T-helper 17 cell (primary cell): ENCODE measurements at places on chromosomes 11 and 22. TPM values are rescaled to one million over a fixed set of nuclear protein-coding genes. Genes with fewer than 3 reads are reported as not detected.

GRCh38 chr11:34439610-34440198 is 970 bp downstream of the CAT start:
- DNase-seq = no peak
- peaks cover 35% of the 10 kb centered on the region for H3K4me1 ChIP-seq
- peaks cover 2% of the 10 kb centered on the region for H3K36me3 ChIP-seq
- peak overlapping the region; percentile 97 for H3K4me3 ChIP-seq
- H3K27ac ChIP-seq = peak overlapping the region; percentile 96

GRCh38 chr11:45285930-45286632 is at the start of gene SYT13:
SYT13 (minus strand) TSS chr11:45286341; CDS start chr11:45286207, 134 bp downstream.
- no peak within 1 kb of the TSS for H3K27ac ChIP-seq
- H3K36me3 ChIP-seq = peaks cover 3% of the 10 kb centered on the region
- H3K4me3 ChIP-seq = peak within 1 kb of the TSS; percentile 19
- peaks cover 83% of the 10 kb centered on the region for H3K27me3 ChIP-seq

DNA sequence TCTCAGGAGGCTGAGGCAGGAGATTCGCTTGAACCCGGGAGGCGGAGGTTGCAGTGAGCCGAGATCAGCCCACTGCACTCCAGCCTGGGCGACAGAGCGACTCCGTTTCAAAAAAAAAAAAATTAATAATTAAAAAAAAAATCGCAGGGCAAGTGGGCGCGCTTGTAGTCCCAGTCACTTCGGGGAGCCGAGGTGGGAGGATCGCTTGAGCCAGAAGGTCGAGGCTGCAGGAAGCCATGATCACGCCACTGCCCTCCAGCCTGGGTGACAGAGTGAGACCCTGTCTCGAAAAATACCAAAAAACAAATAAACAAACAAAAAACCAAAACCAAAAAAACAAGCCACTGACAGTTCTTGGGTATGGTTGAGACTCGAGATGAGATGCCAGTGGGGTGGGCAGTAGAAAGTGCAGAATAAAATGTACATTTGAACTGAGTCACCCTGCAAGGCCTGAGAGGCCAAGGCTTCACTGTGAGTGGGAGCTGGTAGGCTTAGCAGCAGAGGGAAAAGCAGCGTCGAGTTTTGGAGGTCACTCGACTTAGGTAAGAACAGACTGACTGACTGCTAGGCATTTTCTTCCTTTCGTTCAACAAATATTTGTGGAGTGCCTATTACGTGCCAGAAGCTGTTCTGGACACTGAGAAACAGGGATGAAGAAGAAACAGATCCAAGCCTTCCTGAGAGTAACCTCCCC is 635 bp upstream of the LDHA start:
- no peak for DNase-seq
- peaks cover 28% of the 10 kb centered on the region for H3K4me1 ChIP-seq
- H3K27me3 ChIP-seq = no peaks in the 10 kb centered on the region

DNA sequence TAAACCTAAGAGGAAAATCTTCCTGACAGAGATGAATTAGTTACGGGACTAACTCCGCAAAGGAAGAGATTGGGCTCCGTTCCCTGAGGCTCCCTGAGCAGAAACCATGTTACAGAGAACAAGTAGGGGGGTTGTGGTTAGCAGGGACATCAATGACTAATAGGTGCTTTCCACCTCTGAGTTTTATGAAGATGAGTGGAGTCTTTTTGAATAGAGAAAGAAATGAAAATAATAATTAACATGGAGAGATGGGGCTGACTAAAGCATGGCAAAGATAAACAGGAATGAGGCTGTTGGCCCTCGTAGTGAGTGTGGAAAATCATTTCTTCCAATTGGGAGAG is 47.5 kb upstream of the PICALM start:
- H3K4me3 ChIP-seq = peak overlapping the region; percentile 5
- peak; percentile 10 for DNase-seq

DNA sequence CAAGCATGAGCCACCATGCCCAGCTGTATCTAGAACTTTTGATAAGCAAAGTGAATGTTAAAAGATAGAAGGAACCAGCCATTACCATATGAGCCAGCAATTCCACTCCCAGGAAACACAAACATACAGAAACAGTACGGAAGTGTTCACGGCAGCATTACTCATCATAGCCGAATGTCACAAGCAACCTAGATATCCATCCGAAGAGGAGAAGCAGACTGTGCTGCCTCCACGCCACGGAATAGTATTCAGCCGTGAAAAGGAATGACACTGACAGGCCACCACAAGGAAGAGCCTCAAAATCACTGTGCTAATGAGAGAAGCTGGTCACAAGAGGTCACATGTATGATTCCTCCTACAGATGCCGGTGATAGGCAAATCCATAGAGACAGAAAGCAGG is 17.6 kb upstream of the MGAT3 start:
- H3K4me1 ChIP-seq = peaks cover 7% of the 10 kb centered on the region
- no peak for DNase-seq
- peak overlapping the region; percentile 49 for H3K4me3 ChIP-seq
- peaks cover under 1% of the 10 kb centered on the region for H3K36me3 ChIP-seq
- H3K27ac ChIP-seq = peak overlapping the region; percentile 76

DNA sequence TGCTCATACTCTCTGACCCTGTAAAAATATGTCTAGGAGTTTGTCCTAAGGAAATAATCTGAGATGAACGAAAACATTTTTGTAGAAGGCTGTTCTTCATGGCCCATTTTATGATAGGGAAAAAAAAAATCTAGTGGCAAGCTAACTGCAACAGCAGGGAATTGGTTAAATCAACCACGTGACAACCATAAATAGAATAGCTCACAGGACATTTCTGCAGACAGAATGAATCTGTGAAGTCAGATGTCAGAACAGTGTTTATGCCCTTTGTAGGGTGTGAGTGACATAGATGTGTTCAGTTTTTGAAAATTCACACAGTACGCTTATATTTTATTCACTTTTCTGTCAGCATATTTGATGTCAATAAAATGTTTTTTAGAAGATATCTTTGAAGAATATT is 16.1 kb downstream of the ARHGAP1 start:
- H3K27me3 ChIP-seq = no peaks in the 10 kb centered on the region
- no peaks in the 10 kb centered on the region for H3K36me3 ChIP-seq
- DNase-seq = no peak
- H3K4me1 ChIP-seq = no peaks in the 10 kb centered on the region

Gene RASD2
- total RNA-seq = 1.4 TPM

GRCh38 chr22:49642741-49643140 is 184.9 kb downstream of the BRD1 start:
- DNase-seq = no peak
- peaks cover 4% of the 10 kb centered on the region for H3K36me3 ChIP-seq
- no peaks in the 10 kb centered on the region for H3K27me3 ChIP-seq
- H3K4me3 ChIP-seq = no peak overlapping the region
- H3K4me1 ChIP-seq = peaks cover 18% of the 10 kb centered on the region
- no peak overlapping the region for H3K27ac ChIP-seq

GRCh38 chr11:126570489-126570888 is 215.0 kb downstream of the ST3GAL4 start:
- H3K4me1 ChIP-seq = no peaks in the 10 kb centered on the region
- peaks cover 44% of the 10 kb centered on the region for H3K27me3 ChIP-seq
- no peak for DNase-seq
- no peak overlapping the region for H3K27ac ChIP-seq

Gene JAM3
- total RNA-seq = 37.4 TPM

GRCh38 chr22:45718391-45718790 is 46.8 kb downstream of the ATXN10 start:
- H3K4me3 ChIP-seq = no peak overlapping the region
- no peaks in the 10 kb centered on the region for H3K27me3 ChIP-seq

DNA sequence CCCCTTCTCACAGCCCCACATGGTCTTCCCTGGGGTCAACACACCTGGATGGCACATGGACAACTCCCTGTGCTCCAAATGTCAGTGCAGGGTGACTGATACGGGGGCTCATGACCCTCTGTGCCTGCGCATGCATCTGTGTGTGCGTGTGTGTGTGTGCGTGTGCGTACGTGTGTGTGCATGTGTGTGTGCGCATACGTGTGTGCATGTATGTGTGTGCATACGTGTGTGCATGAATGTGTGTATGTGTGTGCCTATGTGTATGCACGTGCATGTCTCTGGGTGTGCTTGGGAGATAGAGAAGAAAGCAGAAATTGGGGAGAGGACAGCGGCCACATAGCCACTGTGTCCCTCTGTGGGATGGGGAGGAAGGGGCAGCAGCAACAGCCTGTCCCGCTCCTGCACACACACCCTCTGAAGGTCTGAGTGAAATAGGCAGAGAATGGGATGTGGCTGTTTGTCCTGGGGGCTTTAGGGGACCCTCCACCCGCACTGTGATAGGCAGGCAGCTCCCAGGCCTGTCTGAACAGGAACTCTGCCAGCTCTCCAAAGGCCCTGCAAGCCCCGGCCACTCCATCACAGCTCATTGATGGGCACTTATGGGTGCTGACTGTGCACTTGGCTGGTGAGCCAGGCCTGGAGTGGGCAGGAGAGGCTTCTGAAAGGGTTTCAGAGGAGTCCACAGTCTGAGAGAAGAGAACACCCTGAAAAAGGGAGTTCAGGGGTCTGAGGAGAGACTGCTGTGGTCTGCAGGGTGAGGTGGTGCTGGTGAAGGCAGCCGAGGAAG is 28.7 kb upstream of the PICK1 start:
- peaks cover 5% of the 10 kb centered on the region for H3K4me1 ChIP-seq
- H3K36me3 ChIP-seq = peaks cover 7% of the 10 kb centered on the region
- DNase-seq = no peak
- H3K4me3 ChIP-seq = no peak overlapping the region

Gene SEPTIN5
- total RNA-seq = 54.7 TPM

DNA sequence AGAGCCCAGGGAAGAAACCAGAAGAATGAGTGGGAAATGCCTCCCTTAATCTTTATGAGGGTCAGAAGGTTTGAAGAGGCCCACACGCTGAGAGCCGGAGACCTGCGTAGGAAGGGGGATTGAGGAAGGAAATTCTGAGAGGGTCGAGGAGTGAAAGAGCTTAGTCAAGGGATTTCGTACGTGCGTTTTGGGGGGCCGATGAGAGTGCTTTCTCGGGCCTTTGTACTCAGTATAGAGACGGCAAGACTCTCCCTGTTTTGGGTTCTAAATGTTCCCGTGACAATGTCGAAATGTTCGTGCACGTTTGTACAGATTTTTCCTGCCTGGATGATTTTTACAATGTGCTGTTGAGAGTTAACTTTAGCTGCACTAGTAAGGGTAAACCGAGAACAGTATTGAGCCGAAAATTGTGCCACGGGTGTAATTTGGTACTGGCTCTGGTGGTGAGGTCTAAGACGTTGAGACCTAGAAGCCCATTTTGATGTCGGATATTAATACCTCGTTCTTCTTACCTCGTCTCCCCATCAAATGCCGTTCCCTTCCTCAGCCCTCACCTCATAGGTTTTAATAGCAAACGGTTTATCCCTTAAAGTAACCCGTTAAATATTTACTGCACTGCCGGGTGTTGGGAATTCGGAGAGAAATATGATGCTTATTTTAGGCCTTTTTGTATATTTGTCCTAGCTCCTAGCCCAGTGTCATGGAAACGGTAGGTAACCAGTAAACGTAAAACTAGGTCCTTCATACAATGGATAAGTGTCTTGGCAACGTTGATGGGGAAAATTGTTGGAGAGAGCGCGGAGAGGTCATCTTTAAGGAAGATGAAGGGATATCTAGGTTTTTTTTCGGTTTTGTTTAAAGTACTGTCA is 734 bp downstream of the C11orf58 start:
- DNase-seq = no peak
- no peaks in the 10 kb centered on the region for H3K36me3 ChIP-seq
- no peak overlapping the region for H3K4me3 ChIP-seq
- no peaks in the 10 kb centered on the region for H3K27me3 ChIP-seq
- H3K27ac ChIP-seq = no peak overlapping the region
- H3K4me1 ChIP-seq = peaks cover 14% of the 10 kb centered on the region

Gene MAP6
- total RNA-seq = 0.12 TPM

GRCh38 chr11:9759519-9760192 is 95.8 kb downstream of the SWAP70 start:
- H3K4me3 ChIP-seq = peak overlapping the region; percentile 92
- peak overlapping the region; percentile 92 for H3K27ac ChIP-seq
- DNase-seq = peak; percentile 37
- peaks cover 30% of the 10 kb centered on the region for H3K4me1 ChIP-seq

GRCh38 chr11:84558085-84558905 is 1068.8 kb downstream of the DLG2 start:
- H3K27me3 ChIP-seq = no peaks in the 10 kb centered on the region
- no peaks in the 10 kb centered on the region for H3K36me3 ChIP-seq
- DNase-seq = no peak
- H3K27ac ChIP-seq = no peak overlapping the region
- no peaks in the 10 kb centered on the region for H3K4me1 ChIP-seq

DNA sequence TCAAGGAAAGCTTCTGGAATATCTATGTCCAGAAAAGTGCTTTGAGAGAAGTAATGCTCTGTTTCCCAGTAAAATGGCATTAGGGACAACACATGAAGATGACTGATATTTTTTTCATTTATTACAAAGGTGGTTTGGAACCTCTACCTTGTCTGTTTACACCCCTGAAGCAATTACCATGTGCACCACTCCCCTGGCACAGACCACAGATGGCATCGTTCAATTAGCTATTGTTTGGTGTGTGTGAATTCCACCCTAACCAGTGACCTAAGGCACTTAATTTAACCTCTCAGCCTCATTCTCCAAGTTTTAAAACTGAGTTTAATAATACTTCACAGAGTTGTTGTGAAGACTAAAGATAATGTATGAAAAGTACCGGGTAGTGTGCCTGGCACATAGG is 127.6 kb upstream of the BMAL1 start:
- no peak overlapping the region for H3K27ac ChIP-seq
- H3K36me3 ChIP-seq = no peaks in the 10 kb centered on the region
- no peak overlapping the region for H3K4me3 ChIP-seq
- no peak for DNase-seq
- H3K4me1 ChIP-seq = peaks cover 2% of the 10 kb centered on the region
- peaks cover 51% of the 10 kb centered on the region for H3K27me3 ChIP-seq

DNA sequence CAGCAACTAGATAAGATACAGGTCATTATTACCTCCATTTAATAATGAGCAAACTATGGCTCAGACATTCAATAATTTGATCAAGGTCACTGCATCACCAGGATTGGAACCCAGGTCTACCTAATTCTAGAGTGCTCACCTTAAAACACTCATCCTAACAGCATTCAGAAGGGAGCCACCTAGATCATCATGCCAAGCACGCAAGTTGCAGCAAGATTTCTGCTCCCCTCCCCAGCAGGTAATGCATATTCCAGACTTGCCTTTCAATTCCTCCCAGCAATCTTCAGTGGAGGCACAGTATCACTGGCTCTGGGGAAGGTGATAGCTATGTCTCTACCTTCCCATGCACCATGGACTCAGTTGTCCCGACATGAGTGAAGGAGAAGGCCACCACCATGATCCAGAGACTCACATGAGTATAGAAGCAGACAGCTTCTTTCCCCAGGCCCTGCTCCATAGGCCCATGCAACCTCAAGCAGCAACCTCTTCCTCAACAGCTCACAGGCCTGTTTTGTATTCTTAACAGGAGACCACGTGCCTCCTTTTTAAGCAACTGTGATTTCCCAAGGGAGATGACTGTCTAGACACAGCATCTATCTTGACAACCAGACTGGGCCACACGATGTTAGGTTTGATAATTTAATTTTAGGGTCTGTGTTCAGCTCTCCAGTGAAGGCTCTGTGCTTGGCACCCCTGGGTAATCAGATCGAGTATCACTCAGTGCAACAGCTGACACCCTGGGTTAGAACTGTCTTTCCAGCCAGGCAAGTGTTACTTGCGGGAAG is 36.4 kb downstream of the RAB30 start:
- no peak for DNase-seq
- H3K36me3 ChIP-seq = peaks cover 5% of the 10 kb centered on the region
- H3K4me1 ChIP-seq = peaks cover 17% of the 10 kb centered on the region
- H3K27me3 ChIP-seq = no peaks in the 10 kb centered on the region
